ENCODE measurements at places on chromosomes 3 and 15.

- DNase-seq: no peak
These were observed 516.7 kb downstream of the NTRK3 start for GRCh38 chr15:87739866-87740265.

DNA sequence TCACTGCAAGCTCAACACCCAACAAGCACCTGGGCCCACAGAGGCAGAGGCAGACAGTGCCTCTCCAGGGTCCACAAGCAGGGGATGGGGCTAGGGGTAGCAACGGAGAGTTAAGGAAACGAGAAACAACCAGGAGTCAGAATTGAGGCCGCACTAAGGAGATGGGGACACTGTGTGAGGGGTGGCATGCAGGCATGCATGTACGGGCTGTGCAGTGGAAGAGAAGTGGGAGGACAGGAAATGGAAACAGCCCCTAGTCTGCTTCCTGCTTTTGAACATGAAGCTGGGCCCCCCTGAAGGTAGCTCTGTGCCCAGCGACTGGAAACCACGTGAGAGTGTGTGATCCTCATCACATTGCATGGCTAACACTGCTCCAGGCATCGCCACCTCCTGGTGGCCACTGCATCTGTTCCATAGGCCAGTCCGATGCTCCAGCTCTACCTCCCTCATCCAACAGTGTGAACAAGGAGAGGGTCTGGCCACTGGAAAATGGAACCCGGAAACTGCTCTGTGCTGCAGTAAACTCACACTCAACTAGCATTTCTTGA lies 44.0 kb downstream of the XXYLT1 start:
- peak; percentile 28 for DNase-seq

DNA sequence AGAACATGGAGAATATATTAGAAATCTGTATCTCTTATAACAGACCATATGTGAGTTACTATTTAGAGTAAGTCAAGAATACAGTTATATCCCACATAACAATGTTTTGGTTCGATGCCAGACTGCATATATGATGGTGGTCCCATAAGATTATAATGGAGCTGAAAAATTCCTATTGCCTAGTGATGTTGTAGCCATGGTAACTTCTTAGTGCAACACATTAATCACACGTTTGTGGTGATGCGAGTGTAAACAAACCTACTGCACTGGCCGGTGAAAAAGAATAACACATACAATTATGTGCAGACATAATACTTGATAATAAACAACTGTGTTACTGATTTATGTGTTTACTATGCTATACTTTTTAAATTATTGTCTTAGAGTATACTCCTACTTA lies 69.8 kb upstream of the MNS1 start:
- DNase-seq: no peak

- DNase-seq: no peak
These were observed 101.7 kb downstream of the EEFSEC start for GRCh38 chr3:128254967-128255366.

- DNase-seq: no peak
These were observed 56.6 kb upstream of the ZPLD1 start for GRCh38 chr3:102378216-102378615.

DNA sequence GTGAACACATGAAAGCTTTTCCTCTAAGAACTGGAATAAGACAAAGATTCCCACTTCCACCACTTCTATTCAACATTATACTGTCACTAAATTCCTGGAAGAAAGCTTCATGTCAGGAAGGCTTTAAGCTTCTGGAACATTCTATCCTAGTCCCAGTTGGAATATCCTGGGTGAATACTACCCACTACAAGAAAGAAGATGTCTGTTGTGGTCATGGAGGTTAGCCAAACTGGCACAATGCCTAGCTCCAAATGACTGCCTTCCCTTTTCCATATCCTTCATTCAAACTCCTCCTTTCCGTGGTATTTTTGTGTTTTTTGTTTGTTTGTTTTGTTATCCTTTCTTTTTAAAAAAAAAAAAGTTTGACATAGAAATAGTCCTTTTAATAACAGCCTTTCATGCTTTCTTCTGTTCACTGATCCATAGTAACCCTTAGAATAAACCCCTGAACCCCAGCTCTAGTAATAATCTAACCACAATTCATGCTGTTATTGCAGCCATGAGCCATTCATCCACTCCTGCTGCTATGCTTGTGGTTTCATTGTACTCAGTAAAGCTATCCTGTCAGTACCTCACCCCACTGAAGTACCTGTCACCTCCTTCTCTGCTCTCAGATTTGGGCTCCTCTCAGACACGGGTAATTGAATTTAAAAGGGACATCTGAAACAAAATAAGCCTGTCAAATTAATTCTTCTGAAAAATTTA lies 447.5 kb downstream of the IGSF11 start:
- no peak for DNase-seq

DNA sequence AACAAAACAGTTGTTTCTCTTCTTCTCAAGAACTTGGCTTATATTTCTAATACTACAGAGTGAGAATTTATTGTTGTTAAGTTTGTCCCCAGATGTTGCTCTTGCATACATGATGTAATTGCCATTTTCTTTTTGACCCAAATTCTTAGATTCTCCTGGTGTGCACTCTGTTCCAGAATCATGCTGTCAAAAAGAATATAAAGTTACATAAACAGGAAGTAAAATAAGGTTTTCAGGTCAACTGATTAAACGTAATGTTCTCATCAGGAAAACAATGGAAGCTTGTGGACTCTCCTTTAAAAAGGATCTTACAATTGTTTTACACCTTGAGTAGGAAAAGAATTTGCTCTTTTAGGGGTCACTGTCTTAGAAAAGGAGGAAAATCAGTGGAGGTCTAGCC lies 121.8 kb downstream of the ADAM10 start:
- DNase-seq: peak; percentile 32

DNA sequence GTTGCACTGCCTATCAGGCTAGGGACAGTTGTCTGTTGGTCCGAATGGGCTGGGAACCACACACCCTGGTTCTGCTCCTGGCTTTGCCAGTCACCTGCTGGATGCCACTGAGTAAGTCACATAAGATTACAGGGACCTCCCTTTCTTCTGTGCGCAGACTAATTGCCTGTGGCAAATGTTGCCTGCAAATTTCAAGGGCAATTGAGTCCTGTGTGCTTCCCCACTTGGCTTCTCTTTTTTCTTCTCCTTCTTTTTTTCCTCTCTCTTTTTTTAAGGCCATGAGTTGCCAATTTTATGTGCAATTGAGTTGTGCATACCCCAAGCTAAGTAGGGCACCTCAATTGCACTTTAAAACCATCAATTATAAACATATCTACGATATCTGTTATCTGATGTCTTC lies 963.4 kb downstream of the MCTP2 start:
- DNase-seq: no peak

GRCh38 chr15:38254051-38254883 lies 1.6 kb downstream of the SPRED1 start:
- peak; percentile 90 for DNase-seq

DNA sequence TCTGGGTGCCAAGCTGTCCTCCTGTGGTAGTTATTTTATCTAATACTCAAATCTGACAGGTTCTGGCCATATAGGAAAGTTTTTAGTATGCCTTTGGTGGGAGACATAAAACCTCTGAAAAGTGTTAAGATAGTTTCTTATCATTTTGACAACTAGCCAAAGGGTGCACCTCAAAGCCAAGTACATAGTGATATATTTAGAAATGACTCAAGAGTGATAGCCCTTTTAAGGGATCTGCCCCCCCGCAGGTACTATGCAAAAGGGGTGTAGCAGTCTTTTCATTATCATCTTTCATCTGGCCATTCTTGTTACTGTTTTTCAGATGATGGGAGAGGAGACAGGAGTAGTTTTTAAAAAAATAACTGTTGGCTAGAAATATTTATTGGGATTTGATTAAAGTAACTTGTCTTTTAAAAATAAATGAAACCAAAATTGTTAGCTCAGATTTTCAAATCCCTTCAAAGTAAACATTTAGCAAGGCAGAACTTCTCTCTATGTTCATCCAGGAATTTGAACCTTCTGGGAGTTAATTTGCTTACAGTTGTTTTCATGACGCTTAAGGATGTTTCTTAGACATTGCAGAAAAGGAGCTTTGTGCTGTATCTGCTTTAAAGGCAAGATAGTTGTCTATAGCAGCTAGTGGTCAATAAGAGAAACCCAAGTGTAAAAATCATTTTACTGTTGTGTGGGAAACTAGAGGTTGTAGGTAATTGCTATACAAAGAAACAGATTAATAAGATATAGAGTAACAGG lies 5.1 kb downstream of the PHLDB2 start:
- DNase-seq: no peak

- DNase-seq: peak; percentile 32
These were observed 1.8 kb downstream of the SMAD3 start for GRCh38 chr15:67066959-67067853.

DNA sequence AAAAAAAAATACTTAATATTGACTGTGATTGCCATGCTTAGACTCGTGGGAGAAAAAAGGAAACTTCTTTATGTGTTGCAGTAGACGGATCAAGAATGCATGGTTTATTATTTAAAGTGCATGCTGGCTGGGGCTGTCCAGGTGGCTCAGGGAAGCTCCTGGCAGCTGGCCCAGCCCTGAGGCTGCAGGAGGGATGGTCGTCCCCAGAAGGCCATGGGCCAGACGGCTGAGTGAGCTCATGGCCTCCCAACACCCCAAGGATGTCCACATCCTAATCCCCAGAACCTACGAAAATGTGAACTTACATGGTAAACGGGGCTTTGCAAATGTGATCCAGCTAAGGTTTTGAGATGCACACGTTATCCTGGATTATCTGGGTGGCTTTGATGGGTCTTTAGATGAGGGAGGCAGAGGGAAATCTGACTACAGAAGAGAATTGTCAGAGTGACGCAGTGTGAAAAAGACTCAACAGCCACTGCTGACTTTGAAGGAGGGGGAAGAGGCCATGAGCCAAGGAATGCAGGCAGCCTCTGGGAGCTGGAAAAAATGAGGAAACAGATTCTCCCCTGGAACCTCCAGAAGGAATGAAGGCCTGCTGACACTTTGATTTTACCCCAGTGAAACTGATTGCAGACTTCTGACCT lies 29.8 kb downstream of the ADAMTS17 start:
- DNase-seq: no peak

DNA sequence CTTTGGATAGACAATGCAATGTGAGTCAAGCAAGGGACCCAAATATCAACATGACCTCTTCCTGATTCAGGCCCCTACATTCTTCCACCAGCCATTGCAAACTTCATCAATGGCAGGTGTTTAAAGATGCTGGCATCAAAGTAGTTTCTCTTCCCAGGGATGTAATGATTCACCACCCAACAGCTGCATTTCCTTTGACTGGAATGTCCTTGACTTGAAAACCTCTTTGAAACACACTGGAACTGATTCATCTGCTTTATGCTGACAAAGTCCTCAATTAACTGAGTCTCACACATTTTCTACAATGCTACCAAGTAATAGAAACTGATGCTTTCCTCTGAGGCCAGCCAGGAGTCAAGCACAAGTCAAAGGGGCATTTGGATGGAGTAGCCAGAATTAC lies 385.5 kb downstream of the GBE1 start:
- no peak for DNase-seq

GRCh38 chr3:123150449-123151215 lies 51.1 kb upstream of the SEC22A start:
- DNase-seq: no peak

DNA sequence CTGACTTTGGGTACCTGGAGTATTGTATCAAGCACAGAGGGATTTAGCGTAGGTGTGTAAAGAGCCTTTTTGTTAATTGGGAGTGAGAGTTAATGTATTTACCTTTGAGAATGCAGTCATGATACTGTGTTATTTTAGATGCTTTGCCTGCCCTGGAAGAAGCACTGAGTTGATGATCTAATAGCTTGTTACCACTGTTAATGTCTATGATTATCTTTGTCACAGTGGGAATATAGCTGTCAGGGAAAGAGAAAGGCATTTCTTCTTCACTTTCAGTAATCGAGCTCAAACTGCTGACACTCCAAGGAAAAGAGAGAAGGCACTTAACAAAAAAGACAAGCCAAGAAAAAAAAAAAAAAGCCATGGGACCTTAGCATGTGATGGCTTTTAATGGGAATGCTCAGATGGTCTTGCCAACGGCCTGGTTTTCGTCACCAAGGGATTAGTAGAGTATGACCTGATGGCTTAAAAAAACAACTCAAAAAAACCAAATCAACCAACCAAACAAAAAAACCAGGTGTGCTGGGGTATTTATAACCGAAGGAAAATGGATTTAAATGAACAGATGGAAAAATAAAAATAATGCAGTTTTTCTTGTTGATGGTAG lies 387.4 kb downstream of the PTPRG start:
- no peak for DNase-seq

- no peak for DNase-seq
These were observed 85.0 kb downstream of the RORA start for GRCh38 chr15:61144055-61144454.

- no peak for DNase-seq
These were observed 4.0 kb downstream of the CCDC33 start for GRCh38 chr15:74240002-74240568.

GRCh38 chr3:41441139-41441538 lies 241.8 kb downstream of the CTNNB1 start:
- no peak for DNase-seq

DNA sequence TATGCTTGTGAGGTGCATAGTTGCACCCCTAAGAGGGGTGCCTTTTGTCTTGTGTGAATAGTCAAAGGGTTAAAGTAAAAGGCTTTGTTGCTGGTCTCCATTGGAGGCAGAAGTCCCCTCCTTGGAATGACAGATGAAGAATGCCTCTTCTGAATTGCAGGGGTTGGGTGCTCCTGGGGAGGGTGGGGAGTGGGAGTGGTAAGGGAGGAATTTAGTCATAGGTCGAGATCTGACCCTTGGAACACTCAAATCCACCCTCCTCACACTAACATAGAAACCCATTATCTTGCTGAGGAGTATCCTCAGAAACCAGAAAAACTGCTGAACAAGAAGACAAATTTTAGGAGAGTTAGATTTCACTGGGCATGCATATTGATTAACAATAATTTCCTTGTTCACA lies 4.7 kb downstream of the CTXND1 start:
- DNase-seq: no peak

- no peak for DNase-seq
These were observed 61.6 kb upstream of the IQSEC1 start for GRCh38 chr3:13134879-13135206.

DNA sequence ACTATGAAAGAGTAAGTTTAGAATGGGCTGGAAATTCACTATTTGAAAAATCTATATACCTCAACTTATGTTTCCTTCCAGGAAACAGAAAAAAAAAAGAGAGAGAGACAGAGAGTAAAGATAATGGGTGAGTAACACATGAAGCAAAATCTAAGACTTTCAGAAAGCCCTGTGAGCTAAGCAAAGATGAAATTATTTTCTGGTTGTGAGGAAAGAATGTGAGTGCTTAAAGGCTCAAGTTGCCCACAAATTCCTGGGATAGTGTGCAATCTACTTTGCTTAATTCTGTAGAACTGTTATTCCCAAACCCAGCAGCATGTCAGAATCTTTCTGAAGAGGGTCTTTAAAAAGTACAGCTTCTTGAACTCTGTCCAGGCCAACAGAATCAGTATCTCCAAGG lies 337.7 kb upstream of the AGTR1 start:
- DNase-seq: no peak

DNA sequence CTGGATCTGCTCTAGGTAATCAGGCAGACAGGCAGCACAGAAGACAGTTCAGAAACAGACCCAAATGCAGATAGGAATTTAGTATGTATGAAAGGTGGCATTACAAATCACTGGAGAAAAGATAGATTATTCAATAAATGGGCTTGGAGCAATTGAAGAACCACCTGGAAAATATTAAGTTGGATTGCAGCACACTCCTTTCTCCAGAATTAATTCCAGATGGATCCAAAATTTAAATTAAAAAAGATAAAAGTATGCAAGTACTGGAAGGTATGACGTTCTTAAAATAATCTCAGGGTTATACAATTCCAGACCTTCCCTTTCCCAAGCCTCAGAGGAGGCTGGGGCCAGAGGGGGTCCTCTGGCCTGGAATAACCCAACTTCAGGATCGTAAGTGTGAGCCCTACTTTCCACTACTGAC lies 32.5 kb downstream of the HRH1 start:
- no peak for DNase-seq

- DNase-seq: no peak
These were observed 201.4 kb downstream of the SSR3 start for GRCh38 chr3:156353563-156353962.

Measured in erythroblast (primary cell).